ENCODE measurements at places on chromosomes 7 and 10. TPM values are rescaled to one million over a fixed set of nuclear protein-coding genes. Genes with fewer than 3 reads are reported as not detected.

Gene NAT16
- not detected for total RNA-seq

Gene OR2A42
- total RNA-seq: not detected

Gene ZNF365
- total RNA-seq: 0.37 TPM

Gene NPFFR1
- total RNA-seq: not detected

Gene NKX2-3
- total RNA-seq: not detected

Gene TPK1
- 8.2 TPM for total RNA-seq

Gene PKD1L1
- total RNA-seq: 1.1 TPM

Gene ODAD2
- total RNA-seq: 0.56 TPM

Gene UNCX
- total RNA-seq: not detected

Gene CNTNAP2
- 2.6 TPM for total RNA-seq

Gene HYAL4
- not detected for total RNA-seq

- no peak for DNase-seq
Measured at GRCh38 chr7:117010375-117011133, 57.3 kb downstream of the ST7 start.

DNA sequence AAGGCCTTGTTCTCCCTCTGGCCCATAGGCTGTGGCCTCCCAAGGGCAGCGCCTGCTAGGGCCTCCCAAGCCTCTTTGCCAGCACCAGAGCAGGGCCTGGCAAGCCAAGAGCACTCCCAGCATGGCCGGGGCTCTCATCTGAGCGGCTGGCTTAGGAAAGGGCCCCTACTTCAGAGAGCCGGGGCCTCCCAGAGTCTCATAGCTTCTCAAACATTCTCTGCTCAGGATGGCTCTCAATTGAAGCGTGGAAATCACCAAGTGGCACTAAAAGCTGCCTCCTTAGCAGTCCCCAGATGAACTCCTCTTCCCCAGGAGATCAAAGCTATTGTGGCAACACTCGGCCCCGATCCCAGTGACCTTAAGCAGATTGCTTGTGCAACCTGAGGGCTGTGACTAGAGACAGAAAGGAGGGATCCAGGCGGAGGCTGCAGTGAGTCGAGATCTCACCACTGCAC, 69.4 kb downstream of the FAM53B start:
- no peak for DNase-seq

GRCh38 chr7:28832669-28833068, 125.5 kb downstream of the TRIL start:
- no peak for DNase-seq

- no peak for DNase-seq
Measured at GRCh38 chr10:133388236-133388972, 5.6 kb upstream of the MTG1 start.

DNA sequence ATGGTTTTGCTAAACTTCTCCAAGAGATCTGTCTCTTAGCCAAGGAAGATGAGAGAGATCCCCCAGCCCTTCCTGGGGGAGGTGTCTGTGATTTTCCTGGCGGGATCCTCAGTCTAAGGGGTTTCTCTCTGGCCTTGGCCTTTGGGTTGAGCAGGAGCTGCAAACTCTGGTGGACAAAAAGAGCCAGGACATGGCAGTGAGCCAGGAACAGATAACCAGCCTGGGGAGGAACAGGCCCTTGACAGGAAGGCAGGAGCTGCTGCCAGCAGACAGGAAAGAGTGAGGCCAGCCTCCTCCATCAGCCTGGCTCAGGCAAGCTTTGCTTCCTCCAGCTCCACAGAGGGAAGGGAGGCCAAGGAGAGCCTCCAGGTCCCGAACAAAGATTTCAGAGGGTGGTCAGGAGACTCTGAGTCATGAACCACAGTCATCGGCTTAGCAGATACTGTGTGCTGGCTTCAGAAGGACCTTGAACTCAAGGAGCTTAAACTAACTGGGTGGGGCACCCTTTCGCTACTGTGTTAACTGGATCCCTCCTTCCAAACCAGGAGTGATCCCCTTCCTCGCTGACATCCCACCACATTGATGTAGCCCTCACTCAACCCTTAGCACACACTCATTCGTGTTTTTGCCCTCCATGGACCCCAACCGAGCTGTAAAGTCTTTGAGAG, 34.7 kb downstream of the DDIT4 start:
- DNase-seq: peak; percentile 67

DNA sequence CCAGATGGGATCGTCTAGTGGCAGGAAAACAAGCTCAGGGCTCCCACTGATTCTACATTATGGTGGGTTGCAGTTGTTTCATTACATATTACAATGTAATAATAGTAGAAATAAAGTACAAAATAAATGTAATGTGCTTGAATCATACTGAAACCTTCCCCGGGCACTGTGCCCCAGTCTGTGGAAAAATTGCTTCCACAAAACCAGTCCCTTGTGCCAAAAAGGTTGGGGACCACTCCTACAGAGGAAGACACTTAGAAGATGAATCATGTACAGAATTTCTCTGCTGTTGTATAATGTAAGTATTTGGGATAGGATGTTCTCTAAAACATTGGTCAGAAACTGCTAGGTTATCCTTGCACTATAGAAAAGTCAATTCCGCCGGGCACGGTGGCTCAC, 11.3 kb upstream of the PHYH start:
- DNase-seq: no peak

DNA sequence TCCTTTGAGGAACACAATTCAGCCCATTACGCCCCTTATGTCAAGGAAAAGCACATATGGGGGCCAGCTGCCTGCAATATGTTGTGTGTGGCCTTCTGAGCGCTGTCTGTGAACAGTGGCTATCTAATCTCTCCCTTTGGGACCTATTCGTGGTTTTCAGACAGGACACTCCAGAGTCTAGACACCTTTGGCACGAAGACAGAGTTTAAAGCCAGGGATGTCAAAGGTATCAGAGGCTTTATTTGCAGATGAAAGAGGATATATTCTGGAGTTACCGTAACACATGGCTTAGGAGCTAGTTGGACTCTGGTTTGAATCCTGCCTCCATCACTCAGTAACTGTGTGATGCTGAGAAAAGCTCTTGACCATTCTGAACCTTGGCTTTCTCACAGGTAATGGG, 14.8 kb upstream of the EEPD1 start:
- DNase-seq: no peak

DNA sequence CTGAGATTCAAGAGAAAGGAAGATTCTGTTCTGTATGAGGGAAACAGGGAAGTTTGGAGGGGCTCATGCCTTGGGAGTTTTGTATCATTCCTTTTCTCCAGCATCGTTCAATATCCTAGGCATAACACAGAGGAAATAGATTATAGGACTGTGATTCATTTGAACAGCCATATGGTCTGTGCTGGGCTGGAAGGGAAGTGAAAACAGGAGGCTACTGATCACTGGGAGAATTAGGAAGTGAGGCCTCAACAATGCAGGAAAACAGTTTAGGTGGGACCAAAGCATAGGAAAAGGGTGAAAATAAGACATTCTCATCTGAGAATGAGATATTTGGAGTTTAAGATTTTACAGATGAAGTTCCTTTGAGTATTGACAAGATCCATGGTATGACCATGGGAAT, 70.7 kb upstream of the MKX start:
- DNase-seq: no peak

- no peak for DNase-seq
Measured at GRCh38 chr7:47291461-47292081, 290.3 kb downstream of the TNS3 start.

GRCh38 chr10:45082176-45082575, 81.5 kb downstream of the ZNF22 start:
- no peak for DNase-seq

- DNase-seq: no peak
Measured at GRCh38 chr7:135683609-135684008, 21.3 kb downstream of the STMP1 start.

DNA sequence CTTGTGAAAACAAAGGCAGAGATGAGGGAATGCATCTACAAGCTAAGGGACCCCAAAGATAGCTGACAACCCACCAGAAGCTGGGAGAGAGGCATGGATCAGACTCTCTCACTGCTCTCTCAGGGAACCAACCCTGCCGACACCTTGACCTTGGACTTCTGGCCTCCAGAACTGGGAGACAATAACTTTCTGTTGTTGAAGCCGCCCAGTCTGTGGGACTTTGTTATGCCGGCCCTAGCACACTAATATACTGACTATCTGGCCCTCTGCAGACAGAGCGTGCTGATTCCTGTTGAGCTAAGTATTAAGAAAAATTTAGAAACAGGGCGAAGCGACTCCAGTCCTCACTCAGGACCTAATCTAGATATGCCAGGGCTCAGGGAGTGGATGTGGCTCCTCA, 144.3 kb upstream of the TCF7L2 start:
- DNase-seq: no peak

DNA sequence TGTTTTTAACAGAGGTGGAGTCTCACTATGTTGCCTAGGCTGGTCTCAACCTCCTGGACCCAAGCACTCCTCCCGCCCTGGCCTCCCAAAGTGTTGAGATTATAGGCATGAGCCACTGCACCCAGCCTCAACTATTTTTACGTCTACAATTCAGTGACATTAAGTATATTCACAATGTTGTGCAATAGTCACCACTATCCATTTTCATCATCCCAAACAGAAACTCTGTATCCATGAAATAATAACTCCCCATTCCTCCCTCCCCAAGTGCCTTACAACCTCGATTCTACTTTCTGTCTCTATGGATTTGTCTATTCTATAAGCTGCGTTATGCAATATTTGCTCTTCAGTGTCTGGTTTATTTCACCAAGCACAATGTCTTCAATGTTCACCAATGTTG, 20.3 kb upstream of the ZNRF2 start:
- no peak for DNase-seq

- DNase-seq: no peak
Measured at GRCh38 chr7:10780400-10780747, 193.3 kb upstream of the PHF14 start.

- no peak for DNase-seq
Measured at GRCh38 chr7:30866939-30867338, 44.7 kb upstream of the AQP1 start.

- DNase-seq: no peak
Measured at GRCh38 chr10:131571865-131572264, 260.3 kb upstream of the TCERG1L start.

- DNase-seq: no peak
Measured at GRCh38 chr7:25615593-25615992, 387.3 kb upstream of the NPVF start.
